ENCODE measurements at places on chromosomes 5 and 9. TPM values are rescaled to one million over a fixed set of nuclear protein-coding genes. Genes with fewer than 3 reads are reported as not detected.

Gene SLC22A4
- polyA plus RNA-seq: 5.6 TPM

Gene PKD2L2
- polyA plus RNA-seq: 1.1 TPM

Gene FSTL4
- polyA plus RNA-seq: 0.18 TPM

GRCh38 chr5:93607367-93608258 lies 24.6 kb downstream of the NR2F1 start:
- DNase-seq: no peak

GRCh38 chr9:115362101-115362500 lies 244.1 kb upstream of the TNC start:
- DNase-seq: no peak

Gene SIMC1
- polyA plus RNA-seq: 7.6 TPM

Gene EGFLAM
- polyA plus RNA-seq: 29.8 TPM

Gene NDST1
- 11.0 TPM for polyA plus RNA-seq

Gene PCSK1
- polyA plus RNA-seq: 0.18 TPM

DNA sequence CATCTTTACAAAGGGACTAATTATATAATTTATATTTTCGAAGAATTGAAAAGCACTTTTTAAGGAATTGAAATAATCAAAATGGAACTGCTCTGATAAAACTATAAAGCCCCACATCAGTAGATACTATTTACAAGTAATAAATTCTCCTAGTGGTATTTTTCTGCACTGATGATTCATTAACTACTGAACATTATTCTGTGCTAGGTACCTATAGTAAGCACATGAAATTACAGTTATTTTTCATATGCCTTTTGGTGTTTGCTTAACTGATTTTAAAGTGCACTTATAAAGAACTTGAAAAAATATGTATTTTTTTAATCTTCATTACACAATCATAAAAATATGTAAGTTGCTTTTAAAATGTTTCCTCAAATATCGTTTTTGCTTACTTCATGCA lies 123.0 kb downstream of the MAN2A1 start:
- DNase-seq: no peak

- no peak for DNase-seq
Measured at GRCh38 chr9:33109850-33110595, 33.5 kb upstream of the SMU1 start.

GRCh38 chr9:91807643-91808246 lies 142.3 kb downstream of the ROR2 start:
- DNase-seq: no peak

Measured in psoas muscle (tissue), 8 donors.